Stimulated activated CD8-positive, alpha-beta memory T cell treated with anti-CD3 and anti-CD28 coated beads, Interleukin-15, amount 100 ng/mL, for 24 hours (primary cell): ENCODE measurements at places on chromosomes 3 and 15.

- DNase-seq = no peak
Measured at GRCh38 chr15:99131441-99132023, 26.7 kb downstream of the SYNM start.

- DNase-seq = no peak
Measured at GRCh38 chr3:88235102-88235501, 85.3 kb downstream of the C3orf38 start.

DNA sequence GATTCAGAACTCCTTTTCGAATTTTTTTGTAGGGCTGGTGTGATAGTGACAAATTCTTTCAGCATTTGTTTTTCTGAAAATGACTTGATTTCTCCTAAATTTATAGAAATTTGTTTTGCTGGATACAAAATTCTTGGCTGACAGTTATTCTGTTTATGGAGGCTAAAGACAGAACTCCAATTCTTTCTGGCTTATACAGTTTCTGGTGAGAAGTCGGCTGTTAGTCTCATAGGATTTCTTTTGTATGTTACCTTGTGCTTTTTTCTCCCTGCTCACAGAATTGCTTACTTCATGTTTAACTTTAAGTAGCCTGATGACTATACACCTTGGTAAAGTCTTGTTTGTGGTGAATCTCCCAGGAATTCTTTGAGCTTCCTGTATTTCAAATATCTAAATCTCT lies 1264.6 kb downstream of the NSUN3 start:
- DNase-seq = no peak

- no peak for DNase-seq
Measured at GRCh38 chr3:28317438-28318022, 31.0 kb upstream of the ZCWPW2 start.

DNA sequence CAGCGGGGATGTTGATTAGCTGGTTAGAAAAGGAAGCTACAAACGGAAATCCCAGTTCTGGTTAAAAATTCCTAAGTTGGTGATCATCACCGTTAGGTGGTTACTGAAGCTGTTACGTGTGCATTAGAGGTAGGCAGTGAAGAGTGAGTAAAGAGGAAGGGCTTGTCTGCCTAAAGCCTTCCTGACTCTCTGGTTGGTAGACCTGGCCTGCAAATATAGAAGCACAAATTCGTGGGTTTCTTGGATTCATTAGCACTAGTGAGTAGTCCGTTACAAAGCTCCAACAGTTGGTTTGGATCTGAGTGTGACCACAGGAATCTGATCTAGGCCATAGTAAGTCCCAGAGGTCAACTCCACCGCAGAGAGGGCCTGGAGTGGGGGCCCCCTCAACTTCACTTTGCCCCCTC lies 174.0 kb upstream of the TP63 start:
- no peak for DNase-seq

DNA sequence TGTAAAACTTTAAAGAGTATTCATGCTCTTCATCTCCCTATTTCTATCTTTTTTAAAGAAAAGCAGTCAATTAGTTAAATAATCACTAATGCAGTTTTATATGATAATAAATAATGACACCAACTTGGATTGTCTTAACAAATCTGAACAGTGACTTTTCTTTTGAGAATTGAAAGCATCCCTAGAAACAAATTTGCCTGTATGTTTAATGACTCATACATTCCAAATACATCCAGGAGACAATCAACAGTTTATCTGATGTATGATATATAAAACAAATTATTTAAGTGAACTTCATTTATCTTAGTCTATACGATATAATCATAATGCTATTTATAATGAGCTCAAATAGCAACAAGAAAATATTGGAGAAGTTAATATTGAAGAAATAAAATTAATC lies 78.0 kb downstream of the ALCAM start:
- DNase-seq = no peak

DNA sequence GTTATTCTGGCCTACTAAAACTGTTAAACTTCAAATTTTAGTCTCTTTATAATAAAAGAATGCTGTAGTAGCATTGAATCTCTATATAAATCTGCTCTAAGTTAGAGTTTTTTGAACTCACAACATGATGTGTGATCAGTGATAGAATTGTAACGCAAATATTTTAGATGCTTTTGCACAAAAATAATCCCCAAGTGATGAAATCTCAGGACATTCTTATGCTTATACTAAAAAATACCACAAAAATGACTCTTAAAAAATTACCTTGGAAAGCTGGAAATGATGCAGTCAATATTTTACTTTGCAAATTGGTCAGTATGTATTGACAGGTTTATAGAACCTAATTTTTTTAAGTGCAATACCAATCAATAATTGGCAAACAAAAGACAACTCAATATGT lies 375.3 kb downstream of the TBC1D5 start:
- DNase-seq = no peak

DNA sequence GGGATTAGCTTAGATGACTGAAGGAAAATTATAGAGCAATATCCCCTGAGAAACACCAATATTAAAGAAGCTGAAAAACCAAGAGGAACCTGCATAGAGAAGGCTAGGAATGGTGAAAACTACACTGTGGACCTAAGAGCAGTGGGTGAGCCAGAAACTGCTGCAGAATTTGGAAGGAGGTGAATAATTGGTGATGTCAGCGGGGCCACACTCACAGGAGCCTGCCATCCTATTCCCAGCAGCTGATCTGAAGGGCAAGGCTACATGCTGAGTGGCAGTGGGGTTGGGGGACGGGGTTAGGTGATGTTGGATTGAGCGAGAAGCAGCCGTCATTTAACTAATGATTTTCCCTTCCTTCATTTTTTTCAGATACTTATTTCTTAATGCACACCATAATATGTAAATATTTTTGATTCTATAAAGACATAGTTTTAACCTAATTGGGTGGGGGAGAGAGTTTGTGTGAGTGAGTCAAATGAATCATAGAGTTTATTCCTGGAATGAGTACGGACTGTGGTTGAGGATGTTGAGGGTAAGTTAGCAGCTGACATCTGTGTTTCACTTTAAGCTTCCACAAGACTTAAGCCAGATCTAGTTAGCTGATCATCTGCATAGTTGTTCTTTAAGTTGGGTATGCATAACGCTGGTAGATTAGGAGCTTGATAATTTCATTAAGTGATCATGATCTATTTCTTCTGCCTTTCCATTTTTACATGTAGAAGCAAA lies 222.8 kb downstream of the PTPRG start:
- DNase-seq = no peak
